ENCODE measurements at places on chromosomes 2 and 18. TPM values are rescaled to one million over a fixed set of nuclear protein-coding genes. Genes with fewer than 3 reads are reported as not detected.

Gene CCL20
- 10.8 TPM for total RNA-seq

DNA sequence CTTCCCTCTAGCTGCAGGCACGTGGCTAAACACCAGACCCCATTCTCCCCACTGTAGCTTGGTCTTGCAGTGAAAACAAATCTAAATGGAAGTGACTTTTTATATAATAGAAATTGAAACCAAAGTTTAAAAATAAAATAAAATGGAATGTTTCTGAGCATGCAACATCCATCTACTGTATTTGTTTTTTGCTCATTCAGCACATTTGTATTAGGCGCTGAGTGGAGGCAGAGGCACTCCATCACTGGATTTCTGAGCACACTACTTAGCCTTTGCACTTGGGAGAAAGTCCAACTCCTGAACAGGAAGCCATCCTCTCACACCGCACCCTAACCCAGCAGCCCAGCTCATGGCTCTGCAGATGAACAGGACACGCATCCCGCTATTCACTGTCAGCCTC, 37.8 kb upstream of the POU3F3 start:
- DNase-seq, result no peak

DNA sequence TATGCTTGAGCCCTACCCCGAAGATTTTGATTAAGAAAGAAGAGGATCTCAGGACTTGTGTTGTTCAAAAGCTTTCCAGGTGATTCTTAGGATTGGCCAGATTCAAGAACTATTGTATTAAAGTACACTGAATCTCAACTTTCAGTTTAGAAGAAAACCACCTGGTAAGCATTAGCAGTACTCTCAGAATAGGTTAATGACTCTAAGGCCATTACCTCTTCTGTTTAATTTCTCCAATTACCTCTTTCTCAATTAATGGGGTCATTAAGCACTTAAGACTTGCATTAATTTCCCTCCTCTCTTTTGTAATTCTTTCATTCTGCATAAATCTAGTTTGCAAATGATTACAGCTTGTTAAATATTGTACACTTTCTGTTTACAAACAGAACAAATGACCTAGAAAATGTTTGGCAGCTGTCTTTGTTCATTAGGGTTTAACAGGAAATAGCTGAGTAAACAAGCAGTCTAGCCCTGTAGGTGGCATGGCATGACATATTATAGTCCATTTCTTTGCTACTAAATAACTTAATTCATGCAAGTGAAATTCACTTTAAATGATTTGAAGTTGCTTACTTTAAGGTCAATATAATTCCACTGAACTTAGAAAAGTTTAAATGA, 20.4 kb upstream of the TDRD15 start:
- DNase-seq, result no peak

DNA sequence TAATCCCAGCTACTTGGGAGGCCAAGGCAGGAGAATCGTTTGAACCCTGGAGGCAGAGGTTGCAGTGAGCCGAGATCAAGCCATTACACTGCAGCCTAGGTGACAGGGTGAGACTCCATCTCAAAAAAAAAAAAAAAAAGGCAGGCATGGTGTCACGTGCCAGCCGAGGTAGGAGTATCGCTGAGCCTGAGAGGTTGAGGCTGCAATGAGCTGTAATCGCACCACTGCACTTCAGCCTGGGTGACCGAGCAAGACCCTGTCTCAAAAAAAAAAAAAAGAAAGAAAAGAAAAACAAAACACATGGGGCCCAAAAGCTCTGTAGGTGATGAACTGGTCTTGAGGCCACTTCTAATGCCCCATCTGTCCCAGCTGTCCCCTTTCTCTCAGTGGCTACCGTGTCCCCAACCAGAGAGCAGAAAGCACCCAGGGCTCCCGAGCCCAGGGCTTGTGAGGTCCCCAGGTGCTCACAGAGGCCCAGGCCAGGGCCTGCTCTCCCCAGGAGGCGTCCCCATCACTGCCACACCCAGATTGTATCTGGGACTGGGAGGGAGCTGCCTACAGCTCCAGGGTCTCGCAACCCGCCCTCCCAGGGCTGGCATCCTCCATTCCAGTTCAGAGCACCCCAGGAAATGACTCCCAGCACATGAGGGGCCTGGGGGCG, 8.5 kb downstream of the KLHL30 start:
- no peak for DNase-seq

Gene TYMS
- 23.4 TPM for total RNA-seq

Gene CDKL4
- total RNA-seq, result not detected

DNA sequence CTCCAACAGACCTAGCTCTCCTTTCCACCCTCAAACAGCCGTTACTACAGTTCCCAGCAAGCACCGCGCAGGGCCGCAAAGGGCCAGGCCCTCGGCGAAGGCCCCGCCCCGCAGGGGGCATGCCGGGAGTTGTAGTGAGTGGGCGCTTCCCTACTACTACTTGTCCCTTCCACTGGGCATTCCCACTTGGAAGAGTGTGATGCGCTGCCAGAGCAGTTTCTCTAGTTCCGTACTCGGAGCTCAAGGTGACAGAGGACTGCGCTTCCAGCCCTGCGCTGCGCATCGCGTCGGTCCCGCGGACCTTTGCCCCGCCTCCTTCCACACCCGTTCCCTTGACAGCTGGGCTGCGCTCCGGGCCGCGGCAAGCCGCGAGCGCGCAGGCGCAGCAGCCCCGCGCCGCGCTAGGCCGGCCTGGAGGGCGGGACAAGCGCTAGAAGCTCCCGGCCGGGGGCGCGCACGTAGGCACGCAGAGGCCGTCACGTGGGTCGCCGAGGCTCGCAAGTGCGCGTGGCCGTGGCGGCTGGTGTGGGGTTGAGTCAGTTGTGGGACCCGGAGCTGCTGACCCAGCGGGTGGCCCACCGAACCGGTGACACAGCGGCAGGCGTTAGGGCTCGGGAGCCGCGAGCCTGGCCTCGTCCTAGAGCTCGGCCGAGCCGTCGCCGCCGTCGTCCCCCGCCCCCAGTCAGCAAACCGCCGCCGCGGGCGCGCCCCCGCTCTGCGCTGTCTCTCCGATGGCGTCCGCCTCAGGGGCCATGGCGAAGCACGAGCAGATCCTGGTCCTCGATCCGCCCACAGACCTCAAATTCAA, at the start of gene VAPA:
TSS of gene VAPA (plus strand) at position 491 of the 808 bp plus-strand sequence. CDS start at position 732, 241 bp downstream.
- DNase-seq, result peak; percentile 88

Gene DHRS9
- not detected for total RNA-seq

GRCh38 chr18:44589693-44590355, 90.9 kb upstream of the SETBP1 start:
- DNase-seq, result no peak

DNA sequence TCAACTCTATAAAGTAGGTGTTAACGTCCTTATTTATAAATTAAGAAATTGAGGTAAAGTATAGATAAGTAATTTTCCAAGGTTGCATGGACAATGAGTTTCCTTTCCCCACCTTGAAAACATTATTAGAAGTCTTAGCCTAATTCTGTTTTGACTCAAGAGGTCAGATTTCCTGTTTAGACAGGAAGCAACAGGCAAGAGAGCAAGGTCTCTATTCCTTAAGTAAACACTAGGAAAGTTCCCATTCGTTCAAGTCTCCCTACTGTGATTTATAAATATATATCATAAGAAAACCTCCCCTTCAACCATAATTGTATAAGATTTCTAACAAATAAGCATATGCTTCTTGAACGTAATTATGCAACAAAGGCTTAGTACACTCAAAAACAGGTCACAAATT, 40.3 kb downstream of the CLASP1 start:
- no peak for DNase-seq

DNA sequence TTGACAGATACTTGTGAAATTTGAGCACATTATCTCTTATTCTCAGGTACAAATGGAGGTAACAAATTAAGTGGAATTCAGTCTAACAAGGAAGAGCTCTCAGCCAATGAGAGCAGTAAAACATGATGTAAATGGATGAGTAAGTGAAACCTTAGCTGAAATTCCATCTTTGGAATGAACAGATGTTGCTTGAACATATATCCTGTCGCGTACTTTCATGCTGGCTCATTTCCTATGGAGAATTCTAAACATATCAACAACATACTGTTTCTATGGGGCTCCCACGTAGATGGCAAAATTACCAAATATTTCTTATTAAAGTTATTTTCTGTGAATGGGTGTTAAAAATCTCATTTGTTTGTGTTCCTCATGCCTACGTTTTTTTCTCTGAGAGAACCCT, 256.3 kb upstream of the LINC00305 start:
- no peak for DNase-seq

DNA sequence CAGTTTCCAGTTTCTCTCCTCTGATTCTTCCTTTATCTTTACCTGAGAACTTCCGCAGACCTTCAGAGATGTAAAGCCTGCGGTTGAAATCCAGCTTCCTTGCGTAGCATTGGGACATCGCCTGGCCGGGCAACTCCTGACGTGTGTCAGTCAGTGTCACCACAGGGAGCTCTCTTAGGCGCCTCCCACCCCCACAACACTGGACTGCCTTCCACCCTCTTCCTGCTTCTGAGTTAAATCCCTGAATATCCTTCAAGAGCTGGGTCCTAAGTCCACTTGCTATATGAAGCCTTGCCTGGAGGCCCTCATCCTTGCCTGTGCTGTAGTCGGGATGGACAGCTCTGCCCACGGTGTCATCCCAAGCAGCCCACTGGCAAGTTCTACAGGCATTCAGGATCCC, 179.4 kb downstream of the SEPTIN10 start:
- no peak for DNase-seq

Gene ARHGAP28
- 1.6 TPM for total RNA-seq

DNA sequence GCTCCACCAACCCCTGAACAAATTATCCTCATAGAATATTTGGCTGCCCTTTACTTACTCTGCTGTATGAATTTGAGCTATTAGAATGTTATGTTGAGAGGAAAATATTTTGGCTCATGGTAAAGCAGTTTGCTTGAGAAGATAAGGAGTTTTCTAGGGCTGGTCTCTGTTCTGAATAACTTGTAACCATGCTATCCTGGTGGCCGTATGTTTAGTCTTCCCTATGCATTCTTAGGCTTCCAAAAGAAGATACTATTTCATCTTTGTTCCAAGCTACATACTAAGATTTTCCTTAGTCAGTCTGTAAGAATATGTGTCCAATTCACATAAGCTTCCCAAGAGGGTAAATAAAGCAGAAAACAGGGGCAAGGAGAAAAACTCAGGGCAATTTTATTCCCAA, 1105.1 kb upstream of the PIK3C3 start:
- DNase-seq, result no peak

- no peak for DNase-seq
Measured at GRCh38 chr2:207432453-207432852, 97.3 kb upstream of the CREB1 start.

DNA sequence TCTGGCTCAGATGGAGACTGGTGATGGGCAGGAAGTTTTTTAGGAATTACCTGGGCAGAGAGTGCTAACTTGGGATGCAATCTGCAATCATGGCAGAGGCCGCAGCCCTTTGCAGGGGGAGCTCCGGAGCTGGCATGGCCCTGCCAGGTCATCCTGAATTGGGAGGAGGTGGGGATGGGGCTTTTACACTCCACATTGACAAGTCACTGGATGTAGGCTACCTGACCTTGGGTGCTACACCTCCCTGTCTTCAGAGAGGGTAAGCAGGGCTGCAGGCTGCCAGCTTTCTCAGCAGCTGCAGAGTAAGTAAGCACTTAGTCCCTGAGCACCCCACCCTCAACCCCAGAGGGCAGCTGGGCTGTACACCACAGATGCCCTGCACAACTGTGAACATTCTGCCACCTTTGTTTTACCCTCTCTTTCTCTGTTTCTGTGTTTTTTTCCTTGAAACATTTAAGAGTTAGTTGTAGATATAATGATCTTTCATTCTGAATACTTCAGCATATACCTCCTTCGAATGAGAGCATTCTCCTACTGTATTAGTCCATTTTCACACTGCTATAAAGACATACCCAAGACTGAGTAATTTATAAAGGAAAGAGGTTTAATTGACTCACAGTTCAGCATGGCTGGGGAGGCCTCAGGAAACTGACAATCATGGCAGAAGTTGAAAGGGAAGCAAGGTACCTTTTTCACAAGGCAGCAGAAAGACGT, 6.8 kb upstream of the HS1BP3 start:
- no peak for DNase-seq
